ENCODE measurements at places on chromosomes 12 and 14. TPM values are rescaled to one million over a fixed set of nuclear protein-coding genes. Genes with fewer than 3 reads are reported as not detected.

Gene VRTN
- not detected for total RNA-seq

Gene NCAPD2
- 86.2 TPM for total RNA-seq

Gene PLXNC1
- 0.18 TPM for total RNA-seq

Gene CLECL1
- not detected for total RNA-seq

DNA sequence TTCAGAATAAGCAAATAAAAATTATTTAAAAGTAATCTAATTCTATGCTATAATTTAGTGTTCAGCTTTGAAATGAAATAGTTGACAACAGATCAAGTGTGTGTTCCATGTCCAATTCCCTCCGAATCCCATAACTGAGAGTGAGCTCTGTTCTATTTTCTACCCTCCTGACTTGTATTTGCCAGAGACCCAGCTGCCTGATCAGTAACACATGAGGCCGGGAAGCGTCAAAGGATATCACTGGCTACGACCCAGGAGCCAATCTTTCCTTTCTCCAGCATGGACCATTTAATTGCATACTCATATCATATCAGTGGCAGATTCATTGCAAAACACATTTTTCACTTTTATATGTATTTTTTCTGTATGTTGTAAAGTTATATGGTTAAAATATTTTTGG lies 108.8 kb upstream of the TSPAN8 start:
- no peak for DNase-seq

DNA sequence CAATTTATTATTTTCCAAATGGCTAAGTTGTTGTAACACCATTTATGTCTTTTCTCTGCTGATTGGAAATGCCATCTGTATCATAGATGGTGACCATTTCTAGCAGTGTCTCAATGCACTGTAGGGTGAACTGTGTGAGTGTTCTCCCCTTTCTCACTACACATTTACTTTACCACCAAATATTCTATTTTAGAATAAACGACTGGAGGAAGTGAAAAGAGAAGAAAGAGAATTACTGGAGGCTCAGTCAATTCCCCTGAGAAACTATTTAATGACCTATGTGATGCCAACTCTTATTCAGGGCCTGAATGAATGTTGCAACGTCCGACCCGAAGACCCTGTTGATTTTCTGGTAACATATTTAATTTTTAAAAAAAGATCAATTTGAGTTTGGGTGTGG lies 15.5 kb upstream of the PAPOLA start:
- DNase-seq, result no peak

DNA sequence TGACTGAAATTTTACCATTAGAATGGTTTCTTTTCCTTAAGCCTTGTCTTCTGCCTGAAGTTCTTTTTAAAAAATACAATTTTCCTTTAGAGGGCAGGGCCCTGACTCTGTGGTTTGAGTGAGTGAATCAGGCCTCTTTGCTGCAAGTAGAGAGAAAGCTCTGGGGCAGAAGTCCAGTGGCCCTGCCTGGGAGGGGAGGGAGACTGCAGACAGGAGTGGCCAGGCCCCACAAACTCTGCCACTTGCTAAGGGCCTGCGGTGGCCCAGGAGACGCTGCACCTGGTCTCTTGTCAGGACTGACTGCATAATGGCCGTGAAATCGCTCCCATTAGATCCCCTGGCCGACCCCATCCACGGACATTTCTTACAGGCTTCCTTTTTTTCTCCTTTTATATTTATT lies 25.5 kb downstream of the TSPAN11 start:
- DNase-seq, result no peak

- DNase-seq, result no peak
Measured at GRCh38 chr12:88617352-88617751, 37.1 kb upstream of the KITLG start.

DNA sequence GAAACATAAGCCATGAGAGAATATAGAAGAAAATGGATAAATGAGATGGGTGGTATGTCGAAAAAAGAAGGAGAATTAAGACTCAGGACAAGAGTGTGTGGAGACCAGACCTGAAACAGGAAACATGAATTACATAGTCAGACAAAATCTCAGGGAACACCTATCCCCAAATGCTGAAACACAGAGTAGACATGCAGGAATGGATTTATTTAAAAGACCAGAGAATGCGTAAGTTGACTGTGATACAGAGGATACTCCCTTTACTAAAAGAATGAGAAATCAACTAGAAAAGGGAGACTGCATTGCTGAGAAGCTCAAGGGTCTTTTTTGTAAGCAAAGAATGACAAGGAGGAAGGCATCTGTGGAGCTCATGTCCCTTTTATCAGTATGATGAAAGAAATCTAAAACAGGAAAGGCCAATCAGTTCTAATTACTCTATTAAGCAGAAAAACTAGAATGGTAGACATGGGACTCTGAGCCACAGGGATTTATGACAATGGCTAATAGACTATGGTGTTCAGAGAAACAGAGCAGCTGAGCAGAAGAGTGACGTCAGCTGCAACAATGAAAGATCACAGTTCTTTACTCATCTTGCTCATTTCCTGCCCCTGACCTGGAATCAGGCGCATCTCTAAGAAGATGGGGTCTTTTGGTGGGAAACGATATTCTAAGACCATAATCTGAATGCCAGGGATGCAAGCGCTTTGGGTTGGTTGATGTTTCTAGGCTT lies 138.9 kb upstream of the DHRS4 start:
- no peak for DNase-seq

- no peak for DNase-seq
Measured at GRCh38 chr12:112096070-112096469, 12.5 kb downstream of the NAA25 start.

- no peak for DNase-seq
Measured at GRCh38 chr12:29649722-29650121, 134.0 kb downstream of the TMTC1 start.

- DNase-seq, result no peak
Measured at GRCh38 chr12:233615-233968, 19.6 kb upstream of the SLC6A12 start.

- no peak for DNase-seq
Measured at GRCh38 chr12:754473-754820, 2.1 kb downstream of the WNK1 start.

- no peak for DNase-seq
Measured at GRCh38 chr14:98018628-98019027, 1221.4 kb downstream of the VRK1 start.

DNA sequence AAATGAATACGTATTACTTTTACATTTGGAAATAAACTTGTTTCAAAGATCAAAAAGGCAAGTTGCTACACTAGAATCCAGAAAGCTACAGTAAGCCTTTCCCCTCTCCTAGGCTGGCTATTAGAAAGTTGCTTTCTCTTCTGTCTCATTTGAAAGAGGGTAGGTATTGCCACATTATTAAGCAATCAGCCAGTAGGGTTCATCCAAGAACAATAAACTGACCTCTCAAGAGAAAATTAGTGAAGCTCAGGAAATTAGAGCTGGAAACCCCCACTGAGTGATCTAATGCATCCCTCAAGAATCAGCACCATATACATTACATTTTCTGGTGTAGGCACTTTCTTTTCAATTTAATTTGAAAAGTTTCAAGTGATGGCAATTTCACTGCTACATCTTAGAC lies 4.5 kb upstream of the TMEM233 start:
- no peak for DNase-seq
